Smooth muscle cell of bladder (primary cell): ENCODE measurements at places on chromosomes 1 and 21. TPM values are rescaled to one million over a fixed set of nuclear protein-coding genes. Genes with fewer than 3 reads are reported as not detected.

The CA6 gene
- not detected in 2 replicates for total RNA-seq

The KRTAP10-7 gene
- total RNA-seq: not detected in 2 replicates

The PRELP gene
- 0.14 and 0.37 TPM in 2 replicates for total RNA-seq

The TEDDM1 gene
- total RNA-seq: not detected in 2 replicates

The TINAGL1 gene
- total RNA-seq: 15.1 and 21.1 TPM in 2 replicates

The ALX3 gene
- not detected in 2 replicates for total RNA-seq

The MRPS21 gene
- total RNA-seq: 107 and 111 TPM in 2 replicates

The PCAT6 gene
- total RNA-seq: 0.55 TPM in 1 of 2 replicates, not detected in the other

The GPA33 gene
- total RNA-seq: not detected in 2 replicates

The COL6A1 gene
- 1,202 and 1,436 TPM in 2 replicates for total RNA-seq

The CSF3R gene
- 0.09 and 0.28 TPM in 2 replicates for total RNA-seq

The S100B gene
- 0.28 TPM in 1 of 2 replicates, not detected in the other for total RNA-seq

The SELP gene
- total RNA-seq: not detected in 2 replicates

The SPRR2A gene
- total RNA-seq: not detected in 2 replicates

The PLA2G2F gene
- total RNA-seq: not detected in 2 replicates

The CDC14A gene
- 2.4 and 2.6 TPM in 2 replicates for total RNA-seq

The CYP4X1 gene
- not detected in 2 replicates for total RNA-seq

The KPRP gene
- total RNA-seq: not detected in 2 replicates

The REN gene
- 0.14 and 0.28 TPM in 2 replicates for total RNA-seq

The C1orf226 gene
- total RNA-seq: under 0.01 TPM in 2 replicates

The AKT3 gene
- 23.5 and 35.9 TPM in 2 replicates for total RNA-seq

The MYBPH gene
- 0.09 and 0.14 TPM in 2 replicates for total RNA-seq

The RIPK4 gene
- total RNA-seq: under 0.01 TPM in 1 of 2 replicates, not detected in the other

The ERG gene
- 0.28 and 0.43 TPM in 2 replicates for total RNA-seq

The CRYBG2 gene
- under 0.01 TPM in 1 of 2 replicates, not detected in the other for total RNA-seq

The RAD54L gene
- total RNA-seq: 0.37 and 0.43 TPM in 2 replicates

The SLAMF7 gene
- not detected in 2 replicates for total RNA-seq

The SIM2 gene
- under 0.01 and 0.09 TPM in 2 replicates for total RNA-seq

The SPRR2F gene
- not detected in 2 replicates for total RNA-seq

The IFNAR1 gene
- 10.1 and 15.9 TPM in 2 replicates for total RNA-seq

The C1orf94 gene
- not detected in 2 replicates for total RNA-seq

The TACSTD2 gene
- 0.09 and 0.14 TPM in 2 replicates for total RNA-seq

The ADCY10 gene
- under 0.01 and 0.37 TPM in 2 replicates for total RNA-seq

The MXRA8 gene
- total RNA-seq: 236 and 258 TPM in 2 replicates

The DNAH14 gene
- total RNA-seq: 8.9 and 12.1 TPM in 2 replicates

The CCDC28B gene
- 10.3 and 14.2 TPM in 2 replicates for total RNA-seq

The PWP2 gene
- 1.4 and 2.7 TPM in 2 replicates for total RNA-seq

The S100A7A gene
- total RNA-seq: not detected in 2 replicates

The MIXL1 gene
- not detected in 2 replicates for total RNA-seq

The CAMK1G gene
- total RNA-seq: 0.28 and 0.83 TPM in 2 replicates

The B3GALT5 gene
- total RNA-seq: under 0.01 TPM in 1 of 2 replicates, not detected in the other

The EXTL1 gene
- 0.09 and 0.14 TPM in 2 replicates for total RNA-seq

The ADORA1 gene
- 16.5 and 19.5 TPM in 2 replicates for total RNA-seq

The PROK1 gene
- 0.14 TPM in 1 of 2 replicates, not detected in the other for total RNA-seq

The GPR153 gene
- 3.0 and 4.9 TPM in 2 replicates for total RNA-seq

The RPTN gene
- total RNA-seq: not detected in 2 replicates

The AGBL4 gene
- total RNA-seq: not detected in 2 replicates

The ZSWIM5 gene
- 1.4 and 1.9 TPM in 2 replicates for total RNA-seq

The ERICH3 gene
- not detected in 2 replicates for total RNA-seq

The INAVA gene
- total RNA-seq: under 0.01 and 0.18 TPM in 2 replicates

The ANXA9 gene
- total RNA-seq: 0.14 and 0.28 TPM in 2 replicates

The KCNK2 gene
- 3.1 and 11.9 TPM in 2 replicates for total RNA-seq

The OPTC gene
- total RNA-seq: not detected in 2 replicates

The DRAXIN gene
- total RNA-seq: not detected in 2 replicates

The LRRC39 gene
- total RNA-seq: 0.28 and 0.46 TPM in 2 replicates

The CD5L gene
- total RNA-seq: not detected in 2 replicates

The KCNA2 gene
- total RNA-seq: under 0.01 TPM in 1 of 2 replicates, not detected in the other

The ITLN2 gene
- not detected in 2 replicates for total RNA-seq

The LYPD8 gene
- total RNA-seq: 0.14 TPM in 1 of 2 replicates, not detected in the other

The PRAMEF20 gene
- total RNA-seq: not detected in 2 replicates
